ENCODE measurements at places on chromosomes 12 and 14.

DNA sequence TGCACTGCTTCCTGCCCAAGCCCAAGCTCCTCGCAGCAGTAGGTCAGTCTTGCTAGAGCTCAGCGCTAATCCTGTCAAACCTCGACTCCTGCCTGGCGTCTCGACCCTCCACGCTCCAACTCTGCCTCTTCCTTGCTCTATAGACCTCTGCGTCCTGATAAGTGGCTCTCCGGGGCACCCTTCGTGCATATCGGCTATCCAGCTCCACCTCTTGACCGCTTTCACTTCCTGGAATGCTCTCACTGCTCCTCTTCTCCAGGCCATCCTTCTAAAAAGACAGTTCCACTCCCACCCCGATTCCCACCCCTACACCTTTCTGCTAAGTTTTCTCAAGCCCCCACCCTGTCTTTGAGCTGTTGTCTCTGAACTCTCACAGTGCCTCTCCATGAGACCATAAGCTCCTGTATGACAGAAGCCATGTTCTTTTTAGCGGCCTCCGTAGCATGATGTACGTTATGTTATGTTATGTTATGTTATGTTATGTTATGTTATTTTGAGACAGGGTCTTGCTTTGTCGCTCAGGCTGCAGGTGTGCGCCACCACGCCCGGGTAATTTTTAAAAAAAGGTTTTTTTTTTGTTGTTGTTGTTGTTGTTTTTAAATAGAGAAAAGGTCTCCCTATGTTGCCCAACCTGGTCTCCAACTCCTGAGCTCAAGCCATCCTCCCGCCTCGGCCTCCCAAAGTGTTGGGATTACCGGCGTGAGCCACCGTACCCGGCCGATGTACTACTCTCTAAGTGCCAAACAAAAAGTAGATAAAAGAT is 601 bp downstream of the COX14 start:
- peak; percentile 65 for DNase-seq

GRCh38 chr14:101588286-101588975 is 27.1 kb downstream of the DIO3 start:
- no peak for DNase-seq

GRCh38 chr12:103698752-103699560 is 111.9 kb downstream of the STAB2 start:
- DNase-seq = no peak

DNA sequence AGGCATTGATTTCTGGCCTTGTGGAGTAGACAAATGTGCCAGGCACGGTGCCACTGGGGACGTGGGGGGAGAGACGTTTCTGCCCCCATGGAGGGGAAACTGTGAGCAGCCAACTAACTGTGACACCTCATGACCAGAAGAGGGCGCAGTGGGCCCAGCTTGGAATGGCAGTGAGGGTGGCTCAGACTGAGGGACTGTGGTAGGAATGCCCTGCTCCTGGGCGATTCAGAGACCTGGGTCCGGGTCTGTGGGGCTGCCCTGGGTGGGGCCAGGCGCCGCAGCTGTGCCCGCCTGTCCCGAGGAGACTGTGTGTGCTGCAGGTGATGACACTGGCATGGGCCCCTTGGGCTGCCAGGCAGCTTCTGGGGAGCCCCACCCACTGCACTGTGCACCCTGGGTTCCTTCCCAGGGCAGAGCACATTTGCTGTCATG is 60.6 kb downstream of the SLC25A47 start:
- peak; percentile 73 for DNase-seq

DNA sequence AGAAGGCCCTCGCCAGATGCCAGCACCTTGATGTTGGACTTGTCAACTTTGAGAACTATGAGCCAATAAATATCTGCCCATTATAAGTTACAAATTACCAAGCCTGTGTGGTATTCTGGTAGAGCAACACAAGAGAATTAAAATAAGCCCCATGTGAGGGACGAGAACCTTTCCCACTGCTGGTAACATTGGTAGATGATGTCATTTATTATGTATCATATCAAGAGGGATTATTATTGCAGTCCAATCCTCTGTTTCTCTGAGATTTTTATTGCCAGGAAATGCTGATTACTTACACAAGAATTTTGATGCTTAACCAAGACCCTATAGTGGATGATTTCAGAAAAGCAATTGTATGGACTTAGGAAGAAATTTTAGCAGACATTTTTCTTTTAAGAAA is 40.3 kb upstream of the SLC24A4 start:
- no peak for DNase-seq

All from ELR (cell line).